Suprapubic skin (tissue), 4 donors: ENCODE measurements at places on chromosomes 11 and 22.
A peak's percentile ranks its signal among the peaks of the same experiment; 100 is the strongest.

DNA sequence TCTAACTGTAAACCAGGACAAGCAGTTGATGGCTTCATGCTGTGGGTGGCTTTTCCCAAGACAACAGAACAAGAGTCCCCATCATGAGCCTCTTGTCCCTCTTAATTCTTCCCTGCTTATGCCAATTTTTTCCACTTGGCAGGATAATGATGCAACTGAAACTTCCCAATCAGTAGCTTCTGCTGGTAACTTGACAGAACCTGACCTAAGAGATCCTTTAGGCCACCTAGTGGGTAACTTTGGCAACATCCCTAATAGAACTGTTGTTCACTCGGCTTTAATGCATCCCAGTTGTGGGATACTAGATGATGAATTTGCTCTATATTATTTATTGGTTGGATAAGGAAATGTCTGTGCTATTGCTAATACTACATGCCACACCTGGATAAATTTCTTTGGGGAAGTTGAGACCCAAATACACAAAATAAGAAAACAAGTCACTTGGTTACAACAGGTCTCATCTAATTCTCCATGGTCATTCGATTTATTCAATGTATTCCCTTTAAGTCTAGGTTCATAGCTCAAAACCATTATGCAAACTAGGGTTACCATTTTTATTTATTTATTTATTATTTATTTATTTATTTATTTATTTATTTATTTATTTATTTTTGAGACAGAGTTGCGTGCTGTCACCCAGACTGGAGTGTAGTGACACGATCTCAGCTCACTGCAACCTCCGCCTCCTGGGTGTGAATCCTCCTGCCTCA is 41.4 kb upstream of the NFAM1 start:
- no peak for DNase-seq

- no peak for DNase-seq
These were observed 17.1 kb upstream of the MS4A4A start for GRCh38 chr11:60263402-60263801.

GRCh38 chr11:104917271-104918112 is 19.2 kb upstream of the CASP12 start:
- no peak for DNase-seq

GRCh38 chr11:67593565-67593905 is 9.9 kb downstream of the GSTP1 start:
- DNase-seq = no peak

DNA sequence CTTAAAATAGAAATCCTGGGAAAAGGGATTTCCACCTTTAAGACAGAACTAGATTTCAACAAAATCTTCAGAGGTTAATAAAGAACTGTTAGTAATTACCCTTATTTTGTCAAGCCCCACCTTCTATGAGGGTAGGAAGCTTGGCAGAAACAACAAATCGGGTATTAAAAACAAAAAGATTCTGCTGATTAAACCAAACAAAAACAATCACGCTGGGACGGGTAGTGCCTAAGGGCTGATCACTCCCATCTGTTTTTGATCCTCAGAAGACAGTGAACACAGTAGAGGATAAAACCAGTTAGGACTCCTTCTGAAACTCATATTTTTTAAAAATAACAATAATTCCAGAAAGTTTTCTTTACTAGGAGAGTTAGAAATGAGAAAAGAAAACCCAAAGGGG is 441.3 kb upstream of the API5 start:
- no peak for DNase-seq

DNA sequence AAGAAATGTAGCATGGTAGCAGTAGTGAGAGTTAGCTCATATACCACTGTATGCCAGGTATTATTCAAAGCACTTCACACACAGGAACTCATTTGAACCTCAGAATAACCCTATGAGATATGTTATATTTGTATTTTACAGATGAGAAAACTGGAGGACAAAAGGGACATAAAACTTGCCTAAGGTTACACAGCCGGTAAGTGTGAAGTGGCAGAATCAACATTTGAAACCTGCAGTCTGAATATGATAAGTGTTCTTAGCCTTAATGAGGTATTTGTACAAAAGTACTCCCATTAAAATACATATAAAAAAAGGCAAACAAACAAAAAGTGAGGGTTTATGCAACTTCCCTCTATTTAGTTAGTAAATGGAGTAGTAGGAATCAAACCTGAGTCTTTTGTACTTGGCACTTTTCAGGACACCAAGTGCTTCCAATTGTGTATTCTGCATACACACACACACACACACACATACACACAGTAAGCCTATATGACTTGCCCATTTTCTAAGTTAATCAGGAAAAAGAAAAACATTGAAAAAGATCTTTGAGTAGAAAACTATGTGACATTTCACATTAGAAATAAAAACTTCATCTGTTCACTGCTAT is 223.9 kb upstream of the FOLH1 start:
- no peak for DNase-seq

DNA sequence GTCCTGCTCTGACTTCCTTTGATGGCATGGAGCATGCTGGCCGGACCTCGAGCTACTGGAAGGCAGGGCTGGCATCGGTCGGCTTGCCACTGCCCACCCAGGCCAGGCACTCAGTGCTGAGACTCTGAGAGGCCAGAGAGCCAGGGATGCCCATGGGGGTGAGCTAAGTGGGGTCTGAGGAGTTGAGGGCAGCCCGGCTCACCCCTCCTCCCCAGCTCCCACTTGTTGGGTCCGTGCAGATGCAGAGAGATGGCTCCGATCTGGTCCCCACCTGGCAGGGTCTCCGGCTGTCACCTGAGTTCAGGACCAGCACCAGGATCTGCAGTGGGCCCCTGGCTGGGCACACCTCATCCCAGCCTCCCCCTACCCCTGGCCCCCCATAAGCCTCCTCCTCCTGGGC is 13.3 kb downstream of the LSP1 start:
- no peak for DNase-seq

GRCh38 chr11:84396521-84396920 is 1110.4 kb upstream of the CCDC90B start:
- DNase-seq = no peak

GRCh38 chr11:86849679-86850078 is 49.3 kb downstream of the PRSS23 start:
- DNase-seq = no peak

DNA sequence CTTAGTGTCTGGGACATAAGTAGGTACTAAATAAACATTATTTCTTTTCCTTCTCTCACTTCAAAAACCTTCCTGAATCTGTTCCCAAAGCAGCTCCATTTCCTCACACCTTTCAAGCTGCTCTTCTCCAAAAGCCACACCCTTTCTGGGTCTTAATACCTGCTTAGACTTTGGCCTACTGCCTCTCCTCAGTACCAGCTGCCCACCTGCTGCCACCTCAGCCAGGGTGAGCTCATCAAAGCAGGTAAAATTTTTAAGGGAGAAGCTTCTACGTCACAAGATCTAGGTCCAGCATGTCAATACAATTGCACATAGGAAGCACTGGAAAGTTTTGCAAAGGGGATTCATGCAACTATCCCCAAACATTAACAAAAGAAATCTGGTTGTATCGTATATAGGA is 108.4 kb downstream of the RPL27A start:
- DNase-seq = no peak

DNA sequence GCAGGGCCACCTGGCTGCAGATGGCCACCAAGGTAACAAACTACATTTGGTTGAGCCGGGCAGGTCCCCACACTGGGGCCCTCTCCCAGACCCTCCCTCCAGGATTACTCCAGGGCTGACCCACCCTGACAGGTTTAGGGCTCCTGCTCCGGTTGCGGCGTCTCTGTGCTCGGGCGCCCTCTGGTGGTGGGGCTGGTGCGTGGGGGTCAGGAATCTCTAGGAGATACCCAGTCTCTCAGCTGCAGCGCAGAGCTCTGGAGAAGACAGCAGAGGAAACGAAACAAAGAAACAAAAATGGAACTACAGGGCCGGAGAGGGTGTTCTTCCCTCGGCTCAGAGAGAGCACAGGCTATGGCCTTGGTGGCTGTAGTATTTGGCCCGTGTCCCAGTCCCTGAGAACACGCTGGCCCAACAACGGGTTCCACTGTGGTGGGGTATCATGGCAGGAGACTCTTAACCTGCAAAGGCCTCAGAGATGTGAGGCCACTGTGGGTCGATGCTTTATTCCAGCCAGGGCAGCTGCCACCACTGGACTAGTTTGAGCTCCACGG is 2.4 kb downstream of the C11orf96 start:
- no peak for DNase-seq

DNA sequence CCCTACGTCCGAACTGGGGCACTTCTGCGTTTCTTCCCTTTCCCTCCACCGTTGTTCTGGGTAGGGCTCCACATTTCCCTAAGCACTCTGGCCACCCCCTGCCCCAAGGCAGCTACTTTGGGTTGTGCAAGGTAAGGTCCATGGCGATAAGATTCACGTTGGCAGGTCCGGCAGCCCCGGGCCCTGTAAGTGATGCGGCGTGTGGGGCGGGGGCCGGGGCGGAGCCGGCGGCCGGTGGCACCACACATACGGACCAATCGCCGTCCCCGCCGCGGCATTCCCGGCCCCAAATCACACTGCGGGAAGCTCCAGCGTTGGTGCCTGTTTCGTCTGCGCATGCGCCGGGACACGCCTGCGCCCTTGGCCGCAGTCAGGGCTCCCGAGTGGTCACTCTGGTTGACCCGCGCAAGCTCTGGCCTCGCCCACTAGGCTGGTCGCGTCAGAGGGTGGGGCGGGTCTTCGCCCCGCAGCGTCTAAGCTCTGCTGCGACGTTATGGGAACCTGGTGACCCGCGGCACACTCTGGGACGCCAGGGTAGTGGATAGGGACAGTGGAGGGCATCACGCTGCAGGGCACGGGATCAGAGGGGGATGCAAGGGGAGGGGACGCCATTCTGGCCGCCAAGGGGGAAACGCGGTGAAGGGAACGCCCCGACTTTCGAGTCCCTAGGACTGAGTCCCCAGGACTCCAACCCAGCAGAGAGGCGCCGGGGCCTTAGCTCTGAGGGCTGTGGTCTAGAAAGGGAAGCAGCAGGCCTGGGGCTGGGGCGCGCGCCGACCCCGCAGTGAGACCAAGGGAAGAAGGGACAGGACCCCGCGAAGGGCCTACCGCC is 1.6 kb downstream of the FADS1 start:
- peak; percentile 97 for DNase-seq

DNA sequence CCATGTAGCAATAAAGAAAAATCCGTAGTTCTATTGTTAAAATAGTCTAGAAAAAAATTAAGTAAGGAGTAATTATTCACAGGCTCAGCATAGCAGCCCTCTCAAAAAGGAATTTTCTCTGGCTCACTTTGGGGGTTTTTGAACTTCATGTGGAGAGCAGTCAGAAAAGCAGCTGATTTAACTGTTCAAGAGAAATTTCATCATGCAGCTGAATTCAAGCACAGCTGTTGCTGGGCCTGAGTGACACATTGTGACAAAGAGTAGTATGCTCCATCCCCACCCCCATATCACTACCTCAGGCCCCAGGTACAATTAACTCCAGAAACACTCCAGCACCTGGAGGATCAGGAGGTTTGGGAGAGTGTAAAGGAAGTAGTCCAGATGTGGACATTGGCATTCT is 272.1 kb downstream of the FAM76B start:
- no peak for DNase-seq

GRCh38 chr11:48008951-48009270 is 28.6 kb downstream of the PTPRJ start:
- DNase-seq = no peak

DNA sequence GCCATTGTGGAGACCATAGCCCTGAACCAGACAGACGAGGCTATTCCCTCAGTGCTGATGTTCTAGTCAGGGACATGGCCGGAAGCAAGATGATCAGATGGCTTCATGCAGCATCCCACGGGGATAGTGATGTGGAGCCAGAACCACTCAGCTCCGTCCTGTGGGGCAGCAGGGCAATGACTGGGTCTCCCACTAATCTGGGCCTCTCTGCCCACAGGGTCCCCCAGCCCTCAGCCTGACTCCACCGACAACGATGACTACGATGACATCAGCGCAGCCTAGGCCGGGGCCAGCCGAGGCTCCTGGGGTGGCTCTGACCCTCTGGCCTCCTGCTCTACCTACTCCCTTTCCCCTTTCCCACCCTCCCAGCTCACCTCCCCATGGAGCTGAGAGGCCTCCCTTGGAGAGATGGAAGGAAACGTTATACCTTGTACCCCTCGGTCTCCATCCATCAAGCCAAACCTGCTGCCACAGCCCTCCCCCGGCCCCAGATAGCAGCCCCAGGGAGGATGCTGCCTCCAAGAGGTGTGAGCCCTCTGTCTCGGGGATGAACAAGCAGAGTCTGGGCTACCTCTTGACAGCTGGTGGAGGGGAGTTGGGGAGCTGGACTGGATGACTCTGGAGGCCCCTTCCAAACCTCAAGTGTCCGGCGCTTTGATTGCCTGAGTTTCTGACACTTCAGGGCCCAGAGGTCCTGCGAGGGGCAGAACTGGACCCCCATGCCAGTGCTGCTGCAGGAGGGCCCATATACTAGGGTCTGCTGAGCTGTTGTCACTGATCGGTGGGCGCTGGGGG is 47.8 kb downstream of the CD6 start:
- no peak for DNase-seq

DNA sequence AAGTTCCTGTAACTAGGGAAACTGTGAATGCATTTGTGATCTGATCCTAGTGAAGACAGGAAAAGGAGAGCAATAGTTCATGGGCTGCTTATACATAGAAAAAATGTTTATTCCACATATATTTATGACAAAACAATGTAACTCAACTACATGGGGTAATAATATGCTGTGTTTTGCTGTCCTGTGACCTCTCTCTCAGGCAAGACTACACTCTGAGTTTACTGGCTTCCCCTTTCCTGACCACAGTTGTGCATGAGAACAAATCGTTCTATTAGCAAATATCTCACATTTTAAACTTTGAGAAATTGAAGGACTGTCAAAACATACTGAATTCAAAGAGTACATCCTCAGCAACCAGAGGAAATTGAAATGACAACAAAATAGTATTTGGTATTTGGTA is 161.9 kb upstream of the TRPC6 start:
- DNase-seq = no peak

DNA sequence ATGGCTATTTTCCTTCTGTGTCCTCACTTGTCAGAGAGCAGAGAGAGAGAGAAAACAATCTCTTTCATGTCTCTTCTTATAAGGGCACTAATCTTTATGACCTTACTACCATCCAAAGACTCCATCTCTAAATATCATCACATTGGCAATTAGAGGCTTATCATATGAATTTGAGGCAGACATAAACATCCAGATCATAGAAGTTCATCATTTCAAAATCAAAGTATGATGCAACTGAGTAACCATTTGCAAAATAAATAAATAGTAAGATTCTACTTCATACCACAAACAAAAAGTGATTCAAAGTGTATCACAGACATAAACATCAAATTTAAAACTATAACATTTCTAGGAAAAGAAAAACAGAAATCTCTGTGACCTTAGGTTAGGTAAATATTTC is 504.7 kb upstream of the ARHGAP42 start:
- DNase-seq = no peak

- DNase-seq = no peak
These were observed 36.8 kb upstream of the SMTN start for GRCh38 chr22:31044262-31044861.

GRCh38 chr22:50727678-50728522 is 10.1 kb upstream of the ACR start:
- peak; percentile 71 for DNase-seq
